AG04450 (cell line): ENCODE measurements at places on chromosomes 5 and 9.

- no peak for DNase-seq
Measured at GRCh38 chr9:121883281-121884056, 209.6 kb downstream of the TTLL11 start.

DNA sequence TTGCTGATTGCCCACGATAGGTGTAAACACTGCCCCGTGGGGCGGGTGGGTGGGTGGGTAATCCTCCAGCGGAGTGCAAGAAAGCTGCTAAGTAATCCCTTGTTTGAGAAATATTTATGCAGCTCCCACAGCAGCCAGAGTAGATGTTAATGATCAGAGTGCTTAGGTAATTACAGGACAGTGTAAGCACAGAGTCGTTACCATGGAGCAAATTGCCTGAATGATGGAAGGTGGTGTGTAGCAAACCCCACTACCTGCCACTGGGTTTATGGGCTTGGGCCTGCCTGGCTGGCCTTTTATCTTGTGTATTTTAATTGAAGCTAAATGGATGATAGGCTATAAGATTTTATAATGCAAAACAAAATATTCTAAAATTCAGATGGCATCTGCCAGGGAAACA, 110.0 kb downstream of the COL5A1 start:
- no peak for DNase-seq

GRCh38 chr5:88691945-88692868, 190.8 kb downstream of the MEF2C start:
- no peak for DNase-seq

- DNase-seq, result no peak
Measured at GRCh38 chr9:21579247-21579671, 97.1 kb upstream of the IFNE start.

DNA sequence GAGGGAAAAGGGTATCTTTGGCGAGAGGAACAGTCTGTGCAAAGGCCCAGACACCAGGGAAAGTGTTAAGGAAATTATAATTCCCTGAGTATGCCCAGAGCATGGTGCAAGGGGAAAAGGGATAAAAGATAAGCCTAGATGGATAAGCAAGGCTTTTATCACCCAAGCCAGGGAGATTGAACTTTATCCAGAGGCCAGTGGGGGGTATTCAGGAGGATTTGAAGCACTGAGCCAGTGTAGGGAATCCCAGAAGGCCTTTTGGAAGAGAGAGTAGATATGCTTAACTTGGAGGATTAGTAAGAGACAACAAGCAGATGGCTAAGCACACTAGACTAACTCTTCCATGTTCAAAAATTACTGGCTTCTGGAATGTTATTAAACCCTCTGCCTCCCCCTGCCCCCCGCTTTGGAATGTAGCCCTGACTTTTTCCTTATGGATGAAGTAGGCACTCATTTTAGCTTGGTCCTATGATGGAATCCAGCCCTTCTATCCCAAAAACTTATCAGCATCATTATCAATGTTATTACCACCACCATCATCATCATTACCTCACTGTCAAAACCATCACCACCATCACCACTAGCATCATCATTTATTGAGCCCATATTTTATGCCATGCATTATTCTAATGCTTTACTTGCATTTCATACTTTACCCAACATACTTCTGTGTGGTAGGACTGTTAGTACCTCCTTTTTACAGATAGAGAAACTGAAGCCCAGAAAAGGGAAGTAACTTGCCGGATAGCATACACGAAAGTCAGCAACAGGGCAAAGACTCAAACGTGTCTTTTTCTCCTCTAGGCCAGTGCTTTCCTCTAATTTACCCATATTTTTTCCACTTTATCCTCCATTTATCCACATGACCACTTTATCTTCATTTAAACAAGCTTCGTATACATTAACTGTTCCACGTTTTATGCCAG, 237.0 kb downstream of the PAPPA start:
- no peak for DNase-seq

DNA sequence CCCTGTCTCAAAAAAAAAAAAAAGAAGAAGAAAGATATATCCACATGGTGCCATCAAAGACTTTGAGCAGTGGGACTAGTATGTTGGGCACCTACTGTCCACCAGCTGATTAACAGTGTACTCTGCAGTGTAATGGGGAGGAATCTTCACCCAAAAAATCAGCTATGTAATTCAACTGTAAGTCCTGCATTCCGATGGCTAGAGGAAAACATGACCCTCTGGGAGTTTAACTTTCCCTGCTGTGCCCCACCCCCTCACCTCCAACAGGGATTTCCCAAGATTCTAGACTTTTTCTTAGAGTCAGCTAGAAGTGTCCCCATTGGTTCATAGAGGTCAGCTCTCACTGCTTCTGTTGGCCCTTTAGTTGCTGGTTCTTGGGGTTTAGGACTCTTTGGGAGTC, 221.2 kb upstream of the CLINT1 start:
- DNase-seq, result no peak

GRCh38 chr5:16013334-16014065, 166.1 kb downstream of the MARCHF11 start:
- DNase-seq, result no peak

DNA sequence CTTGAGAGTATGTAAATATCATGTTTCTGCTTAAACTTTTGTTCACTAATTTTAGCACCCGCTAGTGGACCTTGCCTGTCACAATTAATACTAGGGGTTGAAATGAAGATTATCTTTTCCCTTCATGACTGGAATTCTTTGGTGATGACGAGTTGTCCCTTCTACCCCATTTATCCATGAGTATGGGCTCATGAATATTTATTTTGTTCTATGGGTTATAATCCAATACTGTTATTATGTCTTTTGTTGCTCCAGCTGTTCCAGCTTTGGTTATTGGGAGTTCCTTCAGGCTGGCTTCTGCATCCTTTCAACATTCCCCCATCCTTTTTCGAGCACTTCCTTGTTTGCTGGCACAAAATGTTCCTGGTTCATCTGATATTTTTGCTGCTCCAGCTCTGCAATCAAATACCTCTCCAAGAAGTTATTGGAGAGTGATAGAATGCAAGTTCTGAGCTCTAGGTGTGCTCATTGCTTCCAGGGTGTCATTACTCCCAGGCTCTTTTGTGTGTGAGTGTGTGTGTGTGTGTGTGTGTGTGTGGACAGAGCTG, 19.7 kb upstream of the ARHGEF28 start:
- DNase-seq, result no peak

DNA sequence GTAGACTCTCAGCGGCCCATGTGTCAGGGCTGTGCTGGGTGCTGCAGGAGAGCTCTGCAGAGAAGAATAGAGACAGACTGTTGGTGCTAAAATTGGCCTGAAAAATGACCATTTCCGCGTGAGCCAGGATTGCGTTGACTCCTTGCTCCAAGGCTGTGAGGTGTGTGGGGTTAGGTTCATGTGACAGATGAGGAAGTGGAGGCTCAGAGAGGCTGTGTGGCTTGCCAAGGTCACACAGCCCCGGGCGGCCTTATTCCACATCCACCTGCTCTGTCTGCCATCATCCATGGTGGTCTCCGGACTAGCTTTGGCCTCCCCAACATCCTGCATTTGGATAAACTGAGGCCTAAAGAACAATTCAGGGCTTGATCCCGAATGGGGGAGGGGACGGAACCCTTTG, 15.2 kb downstream of the NEK6 start:
- DNase-seq, result no peak

DNA sequence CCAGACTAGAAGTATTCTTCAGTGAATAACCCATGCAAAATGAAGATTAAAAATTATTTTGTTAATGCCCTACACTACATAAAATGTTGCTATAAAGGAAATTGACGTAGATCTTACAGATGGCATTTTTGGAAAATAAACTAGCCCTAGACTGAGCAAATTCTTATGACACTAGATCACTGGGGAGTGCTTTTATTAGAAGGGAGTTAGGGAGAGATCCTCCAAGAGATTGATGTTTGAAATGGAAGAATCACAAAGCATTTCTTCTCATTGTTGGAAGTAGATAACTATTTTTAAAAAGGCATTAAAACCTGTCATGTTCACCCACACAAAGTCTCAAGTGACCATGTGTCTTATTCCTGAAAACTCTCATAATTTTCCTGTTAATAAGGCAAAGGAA, 351.1 kb upstream of the TLE4 start:
- DNase-seq, result no peak

GRCh38 chr5:87885758-87886157, 382.9 kb downstream of the TMEM161B start:
- DNase-seq, result no peak

DNA sequence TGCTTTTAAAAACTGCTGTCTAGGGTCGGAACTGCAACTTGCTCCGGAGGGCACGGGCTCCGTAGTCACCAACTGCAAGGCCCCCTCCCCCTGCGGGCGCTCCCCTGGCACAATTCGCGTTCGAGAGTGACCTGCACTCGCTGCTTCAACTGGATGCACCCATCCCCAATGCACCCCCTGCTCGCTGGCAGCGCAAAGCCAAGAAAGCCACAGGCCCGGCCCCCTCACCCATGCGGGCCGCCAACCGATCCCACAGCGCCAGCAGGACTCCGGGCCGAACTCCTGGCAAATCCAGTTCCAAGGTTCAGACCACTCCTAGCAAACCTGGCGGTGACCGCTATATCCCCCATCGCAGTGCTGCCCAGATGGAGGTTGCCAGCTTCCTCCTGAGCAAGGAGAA, 64.2 kb upstream of the GAS1 start:
- DNase-seq, result no peak

- no peak for DNase-seq
Measured at GRCh38 chr5:120436996-120437395, 27.1 kb upstream of the PRR16 start.

DNA sequence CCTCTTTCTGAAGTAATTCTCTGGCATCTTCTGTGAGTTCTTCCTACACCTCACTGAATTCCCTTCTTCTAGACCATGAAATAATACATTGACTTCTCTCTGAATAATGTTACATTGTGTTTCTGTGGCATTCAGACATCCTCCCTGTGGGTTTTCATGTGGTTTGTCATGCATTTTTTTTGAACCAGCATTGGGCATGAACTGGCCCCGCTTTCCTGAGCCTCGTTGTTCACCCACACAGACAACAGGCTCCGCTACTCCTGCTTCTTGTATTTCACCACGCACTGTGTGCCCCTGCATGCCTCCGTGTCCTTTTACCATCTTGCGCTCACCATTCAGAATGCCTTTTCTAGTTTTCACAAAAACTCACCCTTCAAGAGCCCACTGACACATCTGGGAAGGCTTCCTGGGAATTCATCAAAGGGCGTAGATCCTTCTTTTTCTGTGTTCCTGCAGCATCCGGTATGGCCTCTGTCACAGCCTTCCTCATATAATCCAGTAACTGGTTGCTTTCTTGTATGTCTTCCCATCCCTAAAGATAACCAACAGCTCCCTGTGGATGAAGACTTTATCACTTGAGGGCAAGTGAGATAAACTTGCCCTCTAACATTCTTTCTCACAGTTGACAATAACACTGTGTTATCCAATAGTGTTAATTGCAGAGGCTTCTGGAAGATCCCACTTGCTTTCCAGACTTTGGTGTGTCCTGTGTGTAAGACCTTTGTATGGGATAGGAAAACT, 51.5 kb upstream of the ADAMTSL1 start:
- DNase-seq, result no peak

DNA sequence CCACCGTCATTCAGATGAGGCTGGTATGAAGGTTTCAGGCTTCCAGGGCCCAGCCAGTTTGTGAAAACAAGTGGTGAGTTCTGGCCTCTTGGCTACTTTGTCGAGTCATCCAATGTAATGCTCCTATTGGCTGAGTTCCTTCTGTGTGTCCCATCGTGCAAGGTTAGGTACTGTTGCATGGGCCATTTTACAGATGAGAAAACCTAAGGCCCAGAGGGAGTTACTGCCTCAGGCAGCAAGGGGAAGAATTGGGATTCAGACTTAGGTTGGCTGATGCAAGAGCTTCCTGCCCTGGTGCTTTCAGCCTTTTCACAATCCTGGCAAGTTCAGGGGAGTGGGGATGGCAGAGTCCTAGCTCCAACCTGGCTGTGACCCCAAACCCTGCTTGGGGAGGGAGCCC, 17.4 kb upstream of the PITX1 start:
- DNase-seq, result no peak

- no peak for DNase-seq
Measured at GRCh38 chr5:157486861-157487260, 26.8 kb downstream of the NIPAL4 start.

DNA sequence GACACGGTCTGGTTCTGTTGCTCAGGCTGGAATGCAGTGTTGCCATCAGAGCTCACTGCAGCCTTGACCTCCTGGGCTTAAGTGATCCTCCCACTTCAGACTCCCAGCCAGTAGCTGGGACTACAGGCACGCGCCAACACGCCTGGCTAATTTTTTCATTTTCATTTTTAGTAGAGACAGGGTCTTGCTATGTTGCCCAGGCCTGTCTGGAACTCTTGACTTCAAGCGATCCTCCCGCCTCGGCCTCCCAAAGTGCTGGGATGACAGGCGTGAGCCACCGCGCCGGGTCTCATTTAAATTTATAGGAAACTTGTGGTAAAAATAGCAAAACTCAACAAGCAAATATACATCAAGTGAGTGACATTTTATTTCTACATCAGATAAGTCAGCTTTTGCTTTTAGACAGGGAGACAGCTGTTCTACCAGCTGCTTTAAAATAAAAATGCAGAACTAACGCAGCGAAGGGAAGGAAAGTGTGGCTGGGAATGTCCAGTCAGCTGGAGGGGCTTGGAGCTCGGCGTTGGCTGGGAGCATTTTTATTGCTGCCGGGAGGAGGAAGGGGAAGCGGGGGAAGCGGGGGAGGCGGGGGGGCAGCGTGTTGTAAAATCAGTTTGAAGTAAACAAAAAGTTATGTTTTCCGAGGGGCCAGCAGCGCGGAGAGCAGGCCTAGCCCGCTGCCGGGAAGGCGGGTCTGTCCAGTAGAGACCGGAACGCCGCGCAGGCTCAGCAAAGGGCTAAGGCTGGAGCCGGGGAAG, 707 bp upstream of the ZFYVE16 start:
- no peak for DNase-seq

- DNase-seq, result no peak
Measured at GRCh38 chr9:134390537-134390936, 64.3 kb downstream of the RXRA start.

GRCh38 chr9:592225-592624, 249.3 kb upstream of the DMRT1 start:
- no peak for DNase-seq

- DNase-seq, result no peak
Measured at GRCh38 chr5:146109379-146109778, 4.0 kb upstream of the PLAC8L1 start.

GRCh38 chr5:13322769-13323168, 621.7 kb downstream of the DNAH5 start:
- no peak for DNase-seq

DNA sequence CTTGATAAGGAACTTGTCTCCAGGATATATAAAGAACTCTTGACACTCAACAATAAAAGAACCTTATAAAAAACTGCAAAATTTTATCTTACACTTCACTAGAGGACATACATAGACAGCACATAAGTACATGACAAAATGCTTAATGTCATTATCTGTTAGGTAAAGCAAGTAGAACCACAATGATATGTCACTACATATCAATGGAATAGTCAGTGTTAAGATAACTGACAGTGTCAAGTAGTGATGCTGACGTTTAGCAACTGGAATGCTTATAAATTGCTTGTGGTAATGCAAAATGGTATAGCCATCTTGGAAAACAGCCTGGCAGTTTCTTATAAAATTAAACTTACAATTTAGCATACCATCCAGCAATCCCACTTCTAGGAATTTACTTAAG, 314.1 kb downstream of the KDM4C start:
- DNase-seq, result no peak
